ENCODE measurements at places on chromosomes 12 and 14. TPM values are rescaled to one million over a fixed set of nuclear protein-coding genes. Genes with fewer than 3 reads are reported as not detected.

The RCOR1 gene
- 18.6 TPM for total RNA-seq

The OR4E2 gene
- not detected for total RNA-seq

The EMP1 gene
- 210 TPM for total RNA-seq

The GPD1 gene
- 0.37 TPM for total RNA-seq

The OR4L1 gene
- total RNA-seq, result not detected

The CPSF2 gene
- 37.5 TPM for total RNA-seq

The PMCH gene
- not detected for total RNA-seq

The RASAL1 gene
- total RNA-seq, result not detected

The MYO1H gene
- not detected for total RNA-seq

The SOX5 gene
- total RNA-seq, result 6.8 TPM

The SPTSSA gene
- total RNA-seq, result 14.7 TPM

The GPRC5A gene
- 4.0 TPM for total RNA-seq

The HOXC4 gene
- total RNA-seq, result 2.2 TPM

The LBHD2 gene
- total RNA-seq, result not detected

The HOXC10 gene
- total RNA-seq, result 6.6 TPM

The ASB2 gene
- not detected for total RNA-seq

All from subcutaneous preadipocyte (primary cell).